GM12864 (cell line): ENCODE measurements at places on chromosomes 4 and X.

DNA sequence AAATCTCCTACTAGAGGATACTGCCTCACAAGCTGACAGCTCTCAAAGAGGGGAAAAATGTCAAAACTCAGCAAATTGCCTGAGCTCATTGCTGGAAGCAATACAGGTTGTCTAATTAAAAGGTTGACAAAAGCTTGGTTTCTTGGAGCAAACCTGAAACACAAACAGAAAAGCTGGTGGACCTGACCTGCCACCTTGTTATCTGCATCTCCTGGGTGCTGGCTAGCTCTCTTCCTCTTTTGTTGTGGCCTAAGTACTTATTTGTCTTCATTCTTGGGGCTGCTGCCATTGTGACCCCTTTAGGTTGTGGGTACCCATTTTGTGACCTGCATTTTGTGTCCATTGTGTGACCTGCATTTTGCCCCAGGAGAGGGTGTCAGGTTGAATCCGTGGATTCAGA lies 184.5 kb downstream of the KIT start:
- DNase-seq = no peak

DNA sequence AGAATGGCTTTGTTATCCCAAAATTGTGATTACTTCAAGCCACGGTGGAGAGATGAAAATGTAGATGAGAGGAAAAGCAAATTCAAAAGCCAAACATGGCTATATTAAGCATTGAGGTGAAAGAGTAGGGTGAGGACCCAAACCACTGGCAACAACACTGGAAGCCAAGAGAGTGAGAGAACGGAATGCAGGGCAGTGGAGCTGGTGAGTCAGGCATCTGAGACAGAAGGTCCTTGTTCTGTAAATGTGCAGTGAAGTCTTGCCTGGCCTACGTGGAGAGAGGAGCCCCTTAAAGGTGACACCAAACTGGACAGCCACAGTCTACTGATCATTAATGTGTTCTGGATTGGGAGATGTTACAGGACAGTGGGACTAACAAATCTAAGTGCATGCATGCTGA lies 22.8 kb upstream of the SEC24B start:
- DNase-seq = no peak

DNA sequence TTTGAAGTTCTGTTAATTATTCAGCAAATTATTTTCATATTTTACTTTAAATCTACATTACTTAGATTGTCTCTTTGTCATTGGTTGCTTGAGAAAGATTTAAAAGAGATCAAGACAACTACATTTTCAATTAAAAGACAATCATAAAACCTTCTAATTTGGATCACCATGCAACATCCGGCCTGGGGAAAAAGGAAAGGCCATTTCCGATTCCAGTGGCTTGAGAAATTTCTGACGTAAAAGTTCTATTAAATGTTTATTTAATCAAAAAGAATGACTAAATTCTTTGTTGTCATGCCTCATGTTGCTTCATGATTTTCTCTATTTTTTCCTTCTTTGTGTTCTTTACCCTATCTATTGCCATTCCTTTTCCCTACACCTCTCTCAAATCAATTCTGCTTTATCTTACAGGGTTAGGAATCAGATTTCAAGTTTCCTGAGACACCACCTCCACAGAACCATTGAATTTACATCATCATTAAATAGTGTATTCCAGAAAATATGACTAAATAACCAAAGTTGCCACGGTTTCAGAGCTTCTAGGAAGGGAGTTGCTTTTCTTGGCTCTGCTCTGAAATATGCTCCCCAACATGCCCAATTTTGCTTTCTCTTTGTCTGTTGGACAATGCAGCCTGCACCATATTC lies 124.6 kb upstream of the ACSL4 start:
- DNase-seq = no peak

- no peak for DNase-seq
These were observed 20.4 kb downstream of the UVSSA start for GRCh38 chr4:1367230-1367935.

DNA sequence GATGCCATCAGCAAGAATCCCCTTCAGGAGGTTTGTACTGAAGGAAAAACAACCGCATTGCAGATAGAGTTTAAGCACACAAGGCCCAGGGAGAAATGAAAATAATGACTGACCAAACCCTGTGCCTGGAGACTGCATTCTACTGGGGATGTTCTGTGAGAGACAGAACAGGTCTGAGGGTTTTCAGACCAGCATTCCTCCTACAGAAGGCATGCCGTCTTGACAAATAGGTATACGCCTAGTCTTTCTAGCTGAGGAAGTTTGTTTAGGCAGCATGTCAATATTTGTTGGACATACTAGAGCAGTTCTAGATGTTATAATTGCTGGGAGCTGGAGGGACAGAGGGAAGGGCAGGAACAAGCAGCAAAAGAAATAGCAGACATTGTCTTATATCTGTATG lies 68.4 kb upstream of the SCOC start:
- DNase-seq = no peak

- DNase-seq = no peak
These were observed 46.1 kb downstream of the PGRMC2 start for GRCh38 chr4:128241425-128241913.

- DNase-seq = no peak
These were observed 1.1 kb downstream of the GAB1 start for GRCh38 chr4:143337600-143338287.

- no peak for DNase-seq
These were observed 189.9 kb upstream of the RBPJ start for GRCh38 chr4:26130841-26131432.

DNA sequence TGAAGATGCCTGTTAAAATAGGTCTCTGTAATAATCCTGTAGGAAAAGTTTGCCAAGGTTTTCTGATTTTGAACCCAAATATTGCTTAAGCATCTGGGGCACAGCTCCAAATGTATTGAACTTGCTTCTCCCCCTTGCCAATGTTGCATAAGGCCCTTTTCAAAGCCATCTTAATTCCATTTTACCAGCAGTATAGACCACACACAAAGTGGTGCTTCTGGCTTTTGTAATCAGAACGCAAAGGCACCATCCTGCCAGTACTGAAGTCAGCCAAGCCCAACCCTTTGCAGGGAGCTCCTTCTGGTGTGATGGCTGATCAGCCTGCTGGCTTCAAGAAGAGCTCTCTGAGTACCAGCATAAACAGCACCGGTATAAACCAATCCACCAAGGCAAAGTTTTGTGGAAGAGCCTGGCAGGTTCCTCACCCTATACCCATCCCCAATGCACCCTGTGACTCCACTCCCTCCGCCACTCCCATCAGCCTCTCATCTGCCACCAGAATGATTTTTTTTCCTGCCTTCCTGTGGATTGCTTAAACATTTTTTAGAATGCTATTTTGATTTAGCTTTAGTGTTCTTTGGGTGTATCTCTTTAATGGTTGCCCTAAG lies 39.2 kb upstream of the USP9X start:
- no peak for DNase-seq

GRCh38 chrX:154419688-154420401 lies 8.5 kb downstream of the TAFAZZIN start:
- DNase-seq = no peak

DNA sequence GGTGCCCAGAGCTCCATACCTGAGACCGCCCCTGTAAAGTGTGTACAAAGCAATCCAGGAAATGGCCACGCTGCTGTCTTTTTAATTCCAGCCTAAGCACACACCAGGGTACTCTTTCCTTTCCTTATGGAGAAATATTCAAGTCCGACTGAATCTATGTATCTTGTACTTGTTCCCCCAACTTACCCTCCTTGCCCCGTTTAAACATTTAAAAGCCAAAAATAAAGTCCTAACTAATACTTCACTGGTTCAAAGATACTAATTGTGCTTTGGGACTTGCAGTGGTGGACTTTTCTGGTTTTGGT lies 731 bp upstream of the AMMECR1 start:
- no peak for DNase-seq
